Activated CD4-positive, alpha-beta T cell treated with anti-CD3 and anti-CD28 coated beads, Interleukin-2, amount 50 U/mL, for 24 hours (primary cell): ENCODE measurements at places on chromosomes 1 and 21.

GRCh38 chr1:81617308-81617967 is 183.3 kb upstream of the ADGRL2 start:
- no peak for DNase-seq

- DNase-seq = no peak
Observed at GRCh38 chr1:235646463-235646862, 3.1 kb downstream of the GNG4 start.

DNA sequence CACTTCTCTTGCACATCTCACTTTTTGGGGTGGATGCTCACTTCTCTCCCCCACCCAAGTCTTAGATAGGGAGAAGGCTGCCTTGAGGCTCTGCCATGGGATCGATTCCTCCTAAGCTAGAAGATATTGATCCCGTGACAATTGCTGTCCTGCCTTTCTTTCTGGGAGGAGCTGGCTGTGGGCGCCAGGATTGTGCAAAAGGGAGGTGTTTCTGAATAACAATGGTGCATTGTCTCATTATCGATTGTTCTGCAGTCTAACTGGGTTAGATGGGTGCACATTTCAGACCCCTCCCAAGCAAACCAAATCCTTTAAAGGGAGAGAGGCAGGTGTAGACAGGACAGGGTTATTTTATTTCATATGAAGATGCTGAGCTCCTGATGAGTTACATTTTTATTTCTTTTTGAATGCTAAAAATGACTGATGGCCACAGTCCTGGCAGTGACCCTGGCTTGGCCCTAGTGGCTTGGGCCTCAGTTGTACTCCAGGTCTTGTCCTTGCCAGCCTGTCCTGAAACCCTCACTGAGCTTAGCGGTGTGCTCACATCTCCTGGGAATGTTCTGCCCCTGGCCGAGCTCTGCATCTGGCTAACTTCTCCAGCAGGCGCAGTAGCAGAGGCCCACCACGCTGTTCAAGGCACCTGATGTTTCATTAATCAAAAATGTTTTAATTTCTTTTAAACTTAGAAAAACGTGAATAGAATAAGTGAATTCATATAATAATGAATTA is 99.0 kb upstream of the KAZN start:
- no peak for DNase-seq

DNA sequence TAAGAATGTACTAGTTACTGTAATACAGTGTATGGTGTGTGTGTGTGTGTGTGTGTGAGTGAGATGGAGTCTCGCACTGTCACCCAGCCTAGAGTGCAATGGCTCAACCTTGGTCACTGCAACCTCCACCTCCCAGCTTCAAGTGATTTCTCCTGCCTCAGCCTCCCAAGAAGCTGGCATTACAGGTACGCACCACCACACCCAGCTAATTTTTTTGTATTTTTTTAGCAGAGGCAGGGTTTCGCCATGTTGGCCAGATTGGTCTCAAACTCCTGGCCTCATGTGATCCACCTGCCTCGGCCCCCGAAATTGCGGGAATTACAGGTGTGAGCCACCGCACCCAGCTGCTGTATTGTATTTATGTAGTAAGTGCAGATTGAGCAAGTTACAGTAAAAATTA is 2.9 kb upstream of the LRRC40 start:
- DNase-seq = no peak

DNA sequence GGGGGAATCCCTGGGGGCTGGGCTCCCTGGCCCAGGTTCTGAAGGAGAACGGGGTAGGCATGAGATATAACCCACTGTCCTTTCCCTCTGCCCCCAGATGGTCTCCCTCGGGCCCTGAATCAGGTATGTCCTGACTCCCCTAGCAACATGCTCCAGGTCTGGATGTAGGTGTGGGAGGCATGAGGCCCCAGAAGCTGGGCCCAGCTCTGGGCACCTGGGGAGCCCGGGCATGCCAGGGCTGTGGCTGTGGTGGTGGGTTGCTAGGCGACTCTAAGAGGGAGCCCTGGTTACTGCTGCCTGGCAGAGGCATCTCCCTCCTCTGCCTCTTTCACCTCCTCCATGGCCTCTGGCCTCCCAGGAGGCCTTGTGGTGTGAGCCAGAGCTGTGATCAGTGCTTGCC is 16.2 kb downstream of the FOXO6 start:
- DNase-seq = no peak

DNA sequence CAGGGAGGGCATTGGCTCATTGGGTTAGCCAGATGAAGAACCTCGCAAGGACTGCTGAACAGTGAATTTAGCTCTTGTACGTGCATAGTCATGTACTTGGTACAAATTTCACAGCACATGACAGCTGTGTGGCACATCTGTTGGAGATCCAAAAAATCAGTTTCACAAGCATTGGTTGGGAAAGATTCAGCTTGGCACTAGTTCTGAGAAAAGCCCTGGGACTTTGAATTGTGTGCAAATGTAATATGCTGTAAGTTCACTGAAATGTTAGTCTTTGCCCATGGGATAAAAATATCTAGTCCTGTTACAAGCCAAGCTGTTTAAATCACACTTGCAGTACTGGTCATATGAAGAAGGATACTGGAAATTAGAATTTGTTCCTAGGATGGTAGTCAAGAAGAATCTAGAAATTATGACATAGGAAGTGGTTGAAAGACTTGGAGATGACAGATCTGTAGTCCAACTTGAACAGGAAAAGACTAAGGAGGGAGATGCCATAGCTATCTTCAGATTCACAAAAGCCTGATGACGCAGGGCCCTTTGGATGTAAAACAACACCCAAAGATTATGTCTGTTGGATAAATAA is 19.2 kb downstream of the LAMC2 start:
- DNase-seq = no peak

GRCh38 chr1:29767769-29768425 is 531.6 kb downstream of the PTPRU start:
- DNase-seq = no peak

GRCh38 chr1:244383278-244383884 is 68.3 kb downstream of the ADSS2 start:
- no peak for DNase-seq

DNA sequence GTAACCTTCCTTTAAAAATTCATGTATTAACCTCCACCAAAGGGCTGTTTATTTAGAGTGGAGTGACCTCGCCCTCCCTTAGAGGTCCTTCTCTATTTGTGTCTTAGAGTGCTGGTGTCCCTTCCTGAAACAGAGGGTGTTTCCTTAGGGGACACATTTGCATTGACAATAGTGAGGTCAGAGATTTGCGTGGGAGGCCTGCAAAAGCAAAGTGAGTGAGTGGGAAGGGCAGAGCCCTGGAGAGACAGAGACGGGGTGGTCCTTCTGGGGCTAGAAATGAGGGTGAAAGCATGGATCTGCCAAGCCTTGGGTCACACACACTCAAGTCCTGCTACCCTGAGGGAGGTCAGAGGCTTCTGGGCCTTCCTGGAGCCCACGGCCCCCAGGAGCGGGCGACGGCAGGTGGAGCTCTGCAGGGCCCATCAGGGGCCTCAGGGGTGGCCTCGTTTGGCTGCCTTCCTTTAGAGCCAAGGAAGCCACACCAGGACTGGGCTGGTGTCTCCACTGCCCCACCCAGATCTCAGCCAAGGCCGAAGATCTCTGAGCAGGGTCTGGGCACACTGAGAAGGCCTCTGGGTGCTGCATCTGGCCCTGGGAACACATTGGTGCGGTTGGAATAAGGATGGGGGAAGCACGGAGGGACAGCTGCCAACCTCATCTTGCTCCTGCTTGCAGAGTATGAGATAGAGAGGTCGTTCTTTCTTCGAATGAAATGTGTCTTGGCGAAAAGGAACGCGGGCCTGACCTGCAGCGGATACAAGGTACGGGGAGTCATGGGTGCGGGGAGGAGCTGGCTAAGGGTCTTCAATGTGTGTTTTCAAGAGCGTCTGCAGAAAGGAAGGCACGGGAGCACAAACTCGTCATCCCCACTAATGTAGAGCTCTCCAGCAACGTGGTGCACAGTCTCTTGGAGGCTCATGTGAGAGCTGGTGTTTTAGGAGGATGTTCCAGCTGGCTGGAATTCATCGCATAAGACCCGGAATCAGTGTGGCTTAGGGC is 23.8 kb downstream of the SIM2 start:
- no peak for DNase-seq

DNA sequence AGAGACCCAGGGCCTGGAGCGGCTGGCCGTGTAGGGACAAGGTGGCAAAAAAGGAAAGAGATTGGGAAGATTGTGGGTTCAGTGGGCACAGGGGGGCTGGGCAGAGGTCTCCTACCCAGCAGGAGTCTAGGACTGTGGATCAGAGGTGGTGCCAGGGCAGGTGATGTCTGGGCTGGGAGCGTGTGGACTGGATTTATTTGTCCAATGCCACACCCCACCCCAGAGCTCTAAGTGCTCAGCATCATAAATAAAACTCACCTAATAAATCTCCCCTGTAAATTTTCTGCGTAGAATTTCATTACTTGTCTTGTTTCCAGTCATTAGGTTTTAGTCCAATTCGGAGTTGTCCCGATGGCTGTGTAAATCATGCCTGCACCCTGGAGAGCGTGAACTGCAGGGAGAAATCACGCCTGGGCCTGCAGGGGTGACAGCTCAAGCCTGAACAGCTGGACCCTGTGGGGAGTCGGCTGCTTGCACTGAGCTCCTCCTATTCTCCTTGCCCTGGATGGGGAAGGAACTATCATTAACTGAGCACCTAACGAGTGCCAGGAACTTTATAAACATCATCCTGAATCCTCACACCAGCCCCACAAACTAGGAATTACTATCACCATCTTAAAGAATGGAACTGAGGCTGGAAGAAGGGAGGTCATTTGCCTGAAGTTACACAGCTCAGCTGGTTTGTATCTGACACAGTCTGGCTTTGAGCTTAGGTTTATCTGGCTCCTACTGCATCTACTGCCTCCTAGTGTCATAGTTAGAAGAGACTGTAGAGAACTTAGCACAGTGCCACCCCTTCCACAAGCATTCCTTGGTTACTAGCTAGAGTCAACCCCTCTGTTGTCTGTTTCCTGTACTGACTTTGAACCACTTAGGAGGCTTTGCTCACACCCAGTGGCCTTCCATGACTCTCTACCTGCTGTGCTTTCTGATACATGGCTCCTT is 25.0 kb upstream of the POU3F1 start:
- no peak for DNase-seq

DNA sequence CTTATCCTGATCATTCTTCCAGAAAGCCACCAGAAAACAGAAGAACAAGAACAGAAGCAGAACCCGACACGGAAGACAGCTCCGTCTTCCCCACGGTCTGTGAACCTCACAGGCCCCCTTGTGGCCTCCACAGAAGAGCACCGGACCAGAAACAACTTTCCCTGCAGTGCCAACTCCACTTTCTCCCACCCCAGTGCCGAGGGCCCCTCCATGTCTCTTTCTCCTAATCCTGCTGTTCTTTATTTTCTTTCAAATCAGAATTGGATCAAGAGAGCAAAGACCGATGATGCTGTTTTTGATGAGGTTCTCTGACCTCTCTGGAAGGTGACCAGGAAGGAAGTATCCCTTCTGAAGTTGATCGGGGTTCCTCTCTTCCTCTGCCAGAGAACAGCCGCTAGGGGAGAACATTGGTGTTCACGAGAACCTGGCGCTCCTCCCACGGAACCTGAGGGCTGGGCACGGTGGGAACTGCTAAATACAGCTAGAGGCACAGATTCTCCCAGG is 58.9 kb upstream of the CTTNBP2NL start:
- no peak for DNase-seq

- no peak for DNase-seq
Observed at GRCh38 chr1:61353797-61354406, 271.5 kb downstream of the NFIA start.

DNA sequence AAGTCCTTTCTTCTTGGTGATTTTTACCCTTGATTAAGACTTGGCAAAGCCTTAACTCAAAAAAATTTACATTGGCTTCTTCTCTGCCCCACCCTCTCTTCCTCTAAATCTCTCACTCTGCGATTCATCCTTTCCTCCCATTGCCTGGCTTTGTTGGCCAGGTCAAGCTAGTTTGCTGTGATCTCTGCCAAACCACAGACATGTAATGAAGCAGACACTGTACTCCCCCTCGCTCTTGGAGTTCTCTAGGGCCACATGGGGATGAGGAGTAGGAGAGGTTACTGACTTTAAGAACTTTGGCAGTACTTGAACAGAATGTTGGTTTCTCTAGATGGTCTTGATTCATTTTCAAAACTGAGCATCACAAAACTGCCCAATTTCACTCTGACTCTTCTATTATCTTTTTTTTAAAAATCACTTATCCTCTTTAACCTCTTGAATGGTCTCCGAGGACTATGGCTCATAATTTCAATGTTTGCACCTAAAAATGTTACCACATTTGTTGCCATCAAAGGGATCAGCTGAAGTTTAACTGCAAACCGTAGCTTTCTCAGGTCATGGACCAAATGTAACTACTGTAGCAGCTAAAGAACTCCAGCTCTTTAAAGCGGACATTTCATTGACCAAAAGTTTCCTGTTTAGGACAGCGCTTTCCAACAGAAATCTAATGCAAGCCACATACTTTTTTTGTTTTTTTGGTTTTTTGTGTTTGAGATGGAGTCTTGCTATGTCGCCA is 62.7 kb upstream of the IPO9 start:
- DNase-seq = no peak

GRCh38 chr21:14241297-14241696 is 25.3 kb downstream of the RBM11 start:
- DNase-seq = no peak

- no peak for DNase-seq
Observed at GRCh38 chr1:236997361-236997760, 6.9 kb downstream of the MT1HL1 start.

DNA sequence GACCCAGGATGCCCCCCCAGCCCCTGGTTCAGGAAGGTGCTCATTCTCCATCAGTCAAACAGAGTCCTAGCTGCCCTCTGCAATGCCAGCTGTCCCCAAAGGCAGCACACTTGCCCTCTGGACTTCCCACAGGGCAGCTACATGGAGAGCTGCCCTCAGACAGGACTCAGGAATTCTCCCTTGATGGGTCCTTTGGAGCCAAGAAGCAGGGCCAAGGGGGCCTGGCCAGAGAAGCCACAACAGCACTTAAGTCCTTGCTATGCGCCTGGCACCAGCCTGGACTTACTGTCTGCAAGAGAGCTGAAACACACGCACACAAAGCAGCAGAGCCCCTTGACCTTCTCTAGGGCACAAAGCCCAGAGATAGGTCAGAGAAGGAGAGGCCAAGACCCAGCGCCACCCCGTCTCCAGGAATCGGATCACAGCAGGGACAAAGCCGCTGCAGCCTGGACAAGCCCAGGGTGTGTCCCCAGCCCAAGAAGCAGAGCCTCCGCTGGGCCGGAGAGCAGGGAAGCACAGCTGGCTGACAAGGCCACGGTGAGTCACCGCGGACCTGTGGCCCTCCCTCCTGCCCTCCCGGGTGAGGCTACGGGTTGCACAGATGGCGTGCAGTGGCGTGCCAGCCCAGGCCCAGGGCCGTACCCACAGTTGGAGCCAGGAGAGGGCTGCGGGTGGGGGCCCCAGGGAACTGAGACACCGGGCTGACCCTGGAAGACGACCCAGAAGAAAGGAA is 1.7 kb downstream of the WNT9A start:
- no peak for DNase-seq
